Stimulated activated CD8-positive, alpha-beta memory T cell treated with anti-CD3 and anti-CD28 coated beads, Interleukin-2, amount 100 ng/mL, for 1 hour (primary cell): ENCODE measurements at places on chromosomes 16 and 17.

DNA sequence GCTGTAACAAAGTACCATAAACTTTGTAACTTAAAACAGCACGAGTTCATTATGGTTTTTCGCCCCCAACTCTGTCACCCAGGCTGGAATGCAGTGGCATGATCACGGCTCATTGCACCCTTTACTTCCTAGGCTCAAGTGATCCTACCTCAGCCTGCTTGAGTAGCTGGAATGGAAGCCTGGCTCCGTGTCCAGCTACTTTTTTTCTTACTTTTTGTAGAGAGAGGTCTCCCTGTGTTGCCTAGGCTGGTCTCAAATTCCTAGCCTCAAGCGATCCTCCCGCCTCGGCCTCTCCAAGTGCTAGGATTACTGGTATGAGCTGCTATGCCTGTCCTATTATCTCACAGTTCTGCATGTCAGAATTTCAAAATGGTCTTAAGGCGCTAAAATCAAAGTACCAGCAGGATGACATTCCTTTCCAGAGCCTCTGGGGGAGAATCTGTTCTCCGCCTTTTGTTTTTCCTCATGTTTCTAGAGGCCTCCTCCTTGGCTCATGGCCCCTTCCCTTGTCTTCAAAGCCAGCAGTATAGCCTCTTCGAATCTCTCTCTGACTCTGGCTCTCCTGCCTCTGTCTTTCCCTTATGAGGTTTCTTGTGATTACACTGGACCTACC is 10.1 kb upstream of the PRM1 start:
- no peak for DNase-seq

GRCh38 chr17:32634167-32634566 is 147.4 kb downstream of the CDK5R1 start:
- DNase-seq: no peak

GRCh38 chr17:76121932-76122430 is 18.4 kb upstream of the EXOC7 start:
- DNase-seq: no peak

GRCh38 chr17:15361151-15361550 is 19.8 kb upstream of the TEKT3 start:
- no peak for DNase-seq

- DNase-seq: no peak
These were observed 191.7 kb downstream of the C16orf95 start for GRCh38 chr16:87125206-87126155.

DNA sequence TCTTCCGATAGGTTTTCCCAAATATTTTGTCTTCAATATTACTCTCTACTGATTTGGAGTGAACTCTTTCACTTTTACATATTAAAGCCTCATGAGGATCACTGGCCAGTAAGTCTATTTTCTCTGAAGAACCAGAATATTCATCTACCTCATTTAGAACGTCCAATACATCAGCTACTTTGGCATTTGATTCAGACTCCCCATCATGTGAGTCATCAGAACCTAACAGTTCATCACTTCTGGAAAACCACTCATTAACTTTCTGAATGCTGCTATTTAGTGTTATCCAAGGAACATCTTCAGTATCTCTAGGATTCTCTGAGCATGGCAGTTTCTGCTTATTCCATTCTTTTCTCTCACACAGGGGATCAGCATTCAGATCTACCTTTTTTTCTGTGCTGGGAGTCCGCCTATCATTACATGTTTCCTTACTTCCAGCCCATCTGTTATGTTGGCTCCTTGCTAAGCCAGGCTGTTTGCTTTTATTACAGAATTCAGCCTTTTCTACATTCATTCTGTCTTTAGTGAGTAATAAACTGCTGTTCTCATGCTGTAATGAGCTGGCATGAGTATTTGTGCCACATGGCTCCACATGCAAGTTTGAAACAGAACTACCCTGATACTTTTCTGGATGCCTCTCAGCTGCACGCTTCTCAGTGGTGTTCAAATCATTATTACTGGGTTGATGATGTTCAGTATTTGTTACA is 30.9 kb downstream of the BRCA1 start:
- no peak for DNase-seq

DNA sequence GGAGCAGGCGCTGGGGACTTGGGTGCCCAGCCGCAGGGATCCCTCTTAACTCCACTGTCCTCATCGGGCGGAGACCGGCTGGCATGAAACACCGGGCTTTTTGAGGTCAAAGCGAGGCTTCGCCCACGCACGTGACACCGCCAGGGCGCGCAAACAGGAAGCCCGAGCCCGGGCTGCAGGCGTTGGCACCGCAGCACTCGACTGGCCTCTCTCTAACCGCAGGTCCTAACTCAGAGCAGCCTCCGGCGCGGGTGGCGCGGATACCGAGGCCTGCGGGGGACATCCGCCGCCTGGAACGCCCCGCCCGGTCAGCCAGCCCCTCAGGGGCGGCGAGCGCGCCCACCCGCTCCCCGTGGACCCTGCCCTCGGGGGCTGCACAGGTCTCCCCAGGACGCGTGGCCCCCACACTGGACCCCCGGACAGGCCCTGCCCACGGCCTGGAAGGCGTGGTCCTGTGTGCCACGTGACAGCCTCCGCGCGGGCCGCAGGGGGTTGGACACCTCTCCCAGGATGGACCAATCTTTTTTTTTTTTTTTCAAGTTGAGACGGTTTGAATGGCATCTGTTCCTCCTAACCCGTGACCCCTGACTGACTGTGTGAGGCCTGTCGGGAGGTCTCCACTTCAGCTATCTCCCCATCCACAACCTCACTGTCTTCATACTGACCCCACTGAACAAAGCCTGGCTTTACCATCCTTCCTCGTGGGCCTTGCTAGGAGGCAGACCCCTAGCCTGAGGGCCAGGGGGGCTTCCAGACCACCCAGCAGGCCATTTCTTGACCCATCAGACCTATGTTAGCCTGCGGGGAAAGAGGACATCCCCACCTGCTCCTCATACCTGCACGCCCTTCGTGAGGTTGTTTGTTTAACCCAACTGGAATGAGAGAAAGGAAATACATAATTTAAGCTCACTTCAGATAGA is 8.4 kb upstream of the SLC47A2 start:
- peak; percentile 14 for DNase-seq

GRCh38 chr16:11188801-11189740 is 66.9 kb downstream of the SOCS1 start:
- no peak for DNase-seq

GRCh38 chr17:65556014-65556909 is 5.2 kb downstream of the AXIN2 start:
- peak; percentile 87 for DNase-seq

DNA sequence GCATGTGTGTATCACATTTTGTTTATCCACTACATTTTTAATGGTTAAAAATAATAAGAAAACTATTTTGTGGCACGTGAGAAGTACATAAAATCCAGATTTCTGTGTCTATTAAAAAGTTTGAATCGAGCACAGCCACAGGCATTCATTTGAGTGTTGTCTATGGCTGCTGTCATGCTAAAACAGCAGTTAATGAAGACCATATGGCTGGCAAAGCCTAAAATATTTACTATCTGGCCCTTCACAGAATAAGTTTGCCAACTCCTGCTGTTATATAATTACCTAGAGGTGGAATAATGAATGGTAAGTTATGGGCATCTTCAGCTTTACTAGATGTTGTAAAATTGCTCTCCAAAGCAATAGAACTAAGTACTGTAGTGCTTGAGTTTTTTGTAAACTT is 30.5 kb downstream of the TMEM98 start:
- DNase-seq: no peak

GRCh38 chr17:3724378-3725077 is 825 bp downstream of the HASPIN start:
- no peak for DNase-seq
